NCI-H2081 treated with DMSO at 0.1 percent for 48 hours (cell line): ENCODE measurements at places on chromosomes 1 and 21.

GRCh38 chr1:2934642-2935081 is 86.6 kb upstream of the ACTRT2 start:
- DNase-seq, result no peak

- DNase-seq, result no peak
Observed at GRCh38 chr1:66247415-66248208, 286.3 kb upstream of the SGIP1 start.

DNA sequence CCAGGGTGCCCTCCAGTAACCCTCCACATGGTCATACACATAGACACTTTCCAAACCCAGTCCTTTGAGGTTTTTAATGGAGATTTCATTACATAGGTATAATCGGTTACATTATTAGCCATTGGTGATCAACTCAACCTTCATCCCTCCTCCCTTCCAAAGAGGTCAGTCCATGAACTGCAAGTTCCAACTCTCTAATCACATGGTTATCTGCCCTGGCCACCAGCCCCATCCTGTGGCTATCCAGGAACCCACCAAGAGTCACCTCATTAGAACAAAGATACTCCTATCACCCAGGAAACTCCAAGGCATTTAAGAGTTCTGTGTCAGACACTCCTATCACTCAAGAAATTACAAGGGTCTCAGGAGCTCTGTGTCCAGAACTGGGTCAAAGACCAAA is 12.2 kb downstream of the ATP1A4 start:
- DNase-seq, result no peak

DNA sequence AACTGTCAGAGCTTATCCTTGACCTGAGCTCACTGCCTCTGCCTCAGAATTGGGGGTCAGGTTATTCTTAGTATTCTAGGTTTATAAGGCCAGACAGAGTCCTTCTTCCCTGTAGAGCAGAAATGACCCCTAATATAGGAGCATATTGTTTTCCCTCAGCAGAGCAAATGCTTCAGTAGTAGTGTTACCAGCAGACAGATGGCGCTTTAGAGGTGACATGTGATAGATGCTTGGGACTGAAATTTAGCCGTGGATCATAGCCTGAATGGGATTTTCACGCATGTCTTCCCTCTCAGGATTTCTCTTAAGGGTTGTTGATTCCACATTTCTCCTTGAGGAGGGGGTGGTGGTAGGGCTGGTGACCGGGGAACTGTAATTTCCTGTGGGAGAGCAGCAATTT is 24.5 kb downstream of the ADARB1 start:
- no peak for DNase-seq

DNA sequence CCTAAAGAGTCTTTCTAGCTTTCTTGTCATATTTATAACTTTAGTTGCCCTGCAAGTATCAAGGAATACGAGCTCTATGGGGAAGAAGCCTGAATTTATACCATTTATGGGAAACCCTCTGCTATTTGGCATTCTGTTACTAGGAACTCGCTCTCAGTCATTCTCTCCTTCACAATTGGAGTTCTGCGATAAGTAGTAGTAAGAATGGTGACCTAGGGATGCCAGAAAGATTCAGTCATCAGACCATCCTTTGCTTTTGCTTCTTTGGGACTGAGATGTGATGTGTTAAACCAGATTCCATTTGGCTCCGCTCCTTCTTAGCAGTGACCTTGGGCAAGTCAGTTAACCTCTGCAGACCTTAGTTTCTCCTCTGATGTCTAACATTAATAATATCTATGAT is 256.5 kb downstream of the FGGY start:
- no peak for DNase-seq

GRCh38 chr1:246680190-246680589 is 44.0 kb upstream of the SCCPDH start:
- no peak for DNase-seq

- DNase-seq, result no peak
Observed at GRCh38 chr1:94098585-94099111, 22.3 kb downstream of the ABCA4 start.

GRCh38 chr1:246110343-246111219 is 396.5 kb downstream of the SMYD3 start:
- DNase-seq, result no peak

DNA sequence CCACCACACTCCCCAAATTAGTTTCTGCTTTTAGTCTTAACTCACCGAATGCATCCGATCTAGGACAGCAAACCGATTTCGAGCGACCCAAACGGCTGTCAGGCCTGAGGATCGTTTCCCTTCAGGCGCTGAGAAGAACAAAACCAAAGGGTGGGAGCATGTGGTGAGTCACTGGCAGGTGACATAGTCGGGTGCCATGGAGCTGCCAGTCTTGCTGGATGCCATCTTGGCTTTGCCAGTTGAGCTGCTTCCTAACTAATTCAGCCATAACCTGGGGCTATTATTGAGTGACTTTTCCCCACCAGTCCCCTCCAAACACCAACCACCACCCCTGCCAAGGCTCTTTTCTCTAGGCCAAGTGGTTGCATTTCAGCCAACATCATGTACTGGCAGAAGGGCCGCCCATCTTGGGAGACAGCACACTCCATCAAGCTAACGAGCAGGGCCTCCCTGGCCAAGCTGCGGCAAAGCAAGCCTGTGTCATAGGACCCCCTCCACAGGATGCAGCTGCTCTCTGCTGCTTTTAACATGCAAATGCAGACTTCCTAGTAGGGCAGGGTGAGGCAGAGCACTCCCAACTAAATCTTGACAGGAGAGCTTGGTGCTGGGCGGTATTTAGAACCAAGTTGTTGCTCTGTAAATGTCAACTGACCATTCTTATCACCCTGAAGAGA is 22.3 kb upstream of the PEX19 start:
- DNase-seq, result no peak
